ENCODE measurements at places on chromosomes 13 and 19.

- DNase-seq: no peak
These were observed 148.1 kb downstream of the VWA8 start for GRCh38 chr13:41812851-41813250.

DNA sequence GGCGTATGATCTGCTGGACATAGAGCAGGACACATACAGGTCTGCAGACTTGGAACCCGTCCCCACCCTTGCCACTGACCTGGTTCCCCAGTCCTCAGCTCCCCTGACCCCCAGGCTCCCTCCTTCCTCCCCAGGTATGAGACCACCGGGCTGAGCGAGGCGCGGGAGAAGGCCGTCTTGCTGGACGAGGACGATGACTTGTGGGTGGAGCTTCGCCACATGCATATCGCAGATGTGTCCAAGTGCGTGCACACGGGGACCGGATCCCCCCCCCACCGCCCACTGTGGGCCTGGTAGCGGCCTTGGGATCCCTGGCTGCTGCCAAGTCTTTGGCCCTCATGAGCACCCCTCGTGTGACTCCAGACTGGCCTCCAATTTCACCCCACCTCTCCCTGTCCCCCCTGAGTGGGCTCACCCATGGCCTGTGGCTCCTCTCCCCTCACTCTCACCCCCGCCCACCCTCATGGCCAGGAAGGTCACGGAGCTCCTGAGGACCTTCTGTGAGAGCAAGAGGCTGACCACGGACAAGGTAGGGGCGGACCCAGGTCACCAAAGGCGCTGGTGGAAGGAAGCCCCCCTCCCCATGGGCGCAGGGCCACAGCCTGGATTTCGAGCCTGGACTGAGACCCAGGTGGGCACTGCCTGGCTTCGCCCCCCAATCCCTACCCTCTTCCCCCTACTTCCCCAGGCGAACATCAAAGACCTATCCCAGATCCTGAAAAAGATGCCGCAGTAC is 5.6 kb downstream of the STXBP2 start:
- no peak for DNase-seq

DNA sequence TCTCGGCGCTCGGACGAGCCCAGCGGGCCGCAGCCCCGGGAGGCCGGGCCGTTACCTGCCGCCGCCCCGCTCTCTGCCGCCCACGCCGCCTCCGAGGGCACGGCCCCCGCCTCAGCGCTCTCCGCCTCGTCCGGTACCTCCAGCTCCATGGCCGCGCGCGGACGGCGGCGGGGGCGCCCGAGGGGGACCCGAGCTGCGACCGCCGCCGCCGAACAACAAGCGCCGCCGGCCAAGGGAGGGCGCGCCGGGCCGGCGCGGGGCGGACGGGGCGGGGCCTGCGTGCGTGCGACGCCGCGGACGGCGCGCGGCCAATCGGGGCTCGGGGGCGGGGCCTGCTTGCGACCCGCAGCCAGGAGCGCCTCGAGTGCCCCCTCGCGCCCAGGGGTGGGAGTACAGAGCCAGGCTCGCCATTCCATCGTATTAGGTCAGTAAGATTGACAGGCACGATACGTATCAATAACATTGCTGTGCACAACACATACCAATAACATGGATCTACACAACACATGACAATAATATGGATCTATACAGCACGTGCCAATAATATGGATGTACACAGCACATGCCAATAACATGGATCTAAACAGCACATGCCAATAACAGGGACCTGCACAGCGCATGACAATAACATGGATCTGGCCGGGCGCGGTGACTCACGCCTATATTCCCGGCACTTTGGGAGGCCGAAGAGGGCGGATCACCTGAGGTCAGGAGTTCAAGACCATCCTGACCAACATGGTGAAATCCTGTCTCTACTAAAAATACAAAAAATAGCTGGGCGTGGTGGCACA is at the start of gene PIP5K1C:
PIP5K1C (minus strand) TSS at position 227 of the 791 bp plus-strand sequence; CDS start at position 149, 78 bp downstream.
- peak; percentile 36 for DNase-seq

- DNase-seq: no peak
These were observed 1158.0 kb upstream of the SPRY2 start for GRCh38 chr13:81498969-81499368.

GRCh38 chr13:90551253-90551652 is 796.2 kb upstream of the MIR17HG start:
- no peak for DNase-seq

DNA sequence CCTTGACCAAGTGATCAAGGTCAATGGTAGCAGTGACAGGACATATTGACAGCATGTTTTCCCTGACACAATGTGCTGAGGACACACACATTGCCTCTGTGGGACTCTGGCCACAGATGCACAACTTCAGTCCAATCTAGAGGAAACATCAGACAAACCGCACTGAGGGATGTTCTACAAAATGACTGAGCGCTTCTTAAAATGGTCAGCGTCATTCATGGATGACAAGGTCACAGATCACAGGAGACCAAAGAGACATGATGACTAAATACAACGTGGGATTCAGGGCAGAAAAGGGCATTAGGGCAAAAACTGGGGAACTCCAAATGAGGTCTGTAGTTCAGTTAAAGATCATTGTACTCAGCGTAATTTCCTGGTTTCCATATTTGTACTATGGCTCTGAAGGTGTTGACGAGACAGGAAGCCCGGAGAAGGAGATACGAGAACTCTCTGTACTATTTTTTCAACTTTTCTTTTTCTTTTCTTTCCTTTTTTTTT is 20.6 kb downstream of the PBX4 start:
- DNase-seq: no peak

DNA sequence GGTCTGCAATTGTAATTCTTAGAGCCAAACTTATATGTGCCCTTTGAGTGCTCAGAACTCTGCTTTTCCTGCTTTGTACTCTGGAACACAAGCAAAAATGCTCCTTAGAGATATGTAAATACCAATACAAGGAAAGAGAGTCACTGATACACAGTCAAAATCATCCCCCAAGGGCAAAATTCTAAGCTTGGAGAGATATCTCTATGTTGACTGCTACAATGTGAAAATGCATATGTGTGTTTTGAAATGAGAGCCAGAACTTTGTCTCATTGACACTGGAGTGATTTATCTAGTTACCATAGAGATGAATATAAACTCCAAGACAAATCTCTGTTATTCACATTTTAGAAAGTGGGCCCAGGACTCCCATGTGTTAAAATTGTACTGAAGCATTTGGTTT is 494.8 kb upstream of the SLITRK1 start:
- no peak for DNase-seq

DNA sequence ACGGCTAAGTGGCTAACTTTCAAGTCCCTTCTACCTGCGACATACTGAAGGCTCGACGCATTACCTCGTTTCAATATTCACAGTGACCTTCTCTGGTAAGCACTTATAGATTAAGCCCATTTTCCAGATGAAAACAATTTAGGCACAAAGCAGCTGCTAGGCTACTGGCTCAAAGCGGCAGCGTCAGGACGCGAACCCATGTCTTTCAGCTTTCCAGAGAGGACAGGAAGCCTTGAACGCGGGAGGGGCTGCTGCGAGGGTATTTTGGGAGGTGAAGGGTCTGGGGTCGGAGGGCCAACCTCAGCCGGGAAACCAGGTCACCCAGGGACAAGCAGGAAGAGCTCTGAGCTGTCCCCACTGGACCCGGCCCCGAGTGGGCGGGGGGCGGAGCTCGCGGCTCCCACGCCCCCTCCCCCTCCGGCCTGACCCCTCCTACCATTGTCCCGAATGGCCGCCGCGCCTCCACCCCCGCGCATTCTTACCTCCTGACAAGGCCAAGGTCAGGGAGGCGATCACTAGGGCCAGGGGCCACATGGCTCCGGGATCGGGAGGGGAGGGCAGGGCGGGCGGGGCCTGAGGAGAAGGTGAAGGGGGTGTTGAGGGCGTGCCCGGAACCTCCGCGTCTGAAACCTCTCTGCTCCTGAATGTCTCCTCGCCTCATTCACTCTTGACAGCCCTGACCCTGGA is at the start of gene KLK13:
KLK13 (minus strand) TSS at position 559 of the 687 bp plus-strand sequence; CDS start at position 534, 25 bp downstream.
- no peak for DNase-seq

GRCh38 chr13:83325125-83325853 is 557.0 kb downstream of the SLITRK1 start:
- DNase-seq: peak; percentile 47

DNA sequence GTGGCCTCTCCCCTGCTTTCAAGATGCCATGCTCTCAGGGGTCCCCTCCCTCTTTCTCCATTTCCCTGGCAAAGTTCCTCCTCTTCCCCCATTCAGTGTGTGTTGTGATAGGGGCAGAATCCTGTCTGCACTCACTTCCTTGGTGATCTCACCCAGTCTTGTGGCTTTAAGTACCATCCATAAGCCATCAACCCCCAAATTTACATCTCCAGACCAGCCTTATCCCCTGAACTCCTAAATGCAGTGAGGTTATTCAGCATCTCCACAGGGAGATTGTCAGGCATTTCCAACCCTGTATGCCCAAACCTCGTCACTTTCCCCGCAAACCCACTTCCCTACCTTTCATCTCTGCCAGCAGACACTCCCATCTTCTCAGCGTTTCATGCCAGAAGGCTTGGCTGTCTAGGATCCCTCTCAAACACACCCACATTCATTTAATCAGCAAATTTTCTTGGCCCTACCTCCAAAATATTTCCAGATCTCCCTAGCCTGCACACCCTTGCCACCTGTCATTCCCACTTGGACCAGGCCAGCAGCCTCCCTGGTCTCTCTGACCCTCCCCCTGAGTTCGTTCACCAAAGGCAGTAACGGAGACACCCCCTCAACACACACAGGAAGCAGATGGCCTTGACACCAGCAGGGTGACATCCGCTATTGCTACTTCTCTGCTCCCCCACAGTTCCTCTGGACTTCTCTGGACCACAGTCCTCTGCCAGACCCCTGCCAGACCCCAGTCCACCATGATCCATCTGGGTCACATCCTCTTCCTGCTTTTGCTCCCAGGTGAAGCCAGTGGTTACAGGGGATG is at the start of gene HCST:
HCST (plus strand) TSS at position 676 of the 808 bp plus-strand sequence; CDS start at position 741, 65 bp downstream.
- no peak for DNase-seq

- no peak for DNase-seq
These were observed 2.7 kb downstream of the EGLN2 start for GRCh38 chr19:40801426-40802299.

DNA sequence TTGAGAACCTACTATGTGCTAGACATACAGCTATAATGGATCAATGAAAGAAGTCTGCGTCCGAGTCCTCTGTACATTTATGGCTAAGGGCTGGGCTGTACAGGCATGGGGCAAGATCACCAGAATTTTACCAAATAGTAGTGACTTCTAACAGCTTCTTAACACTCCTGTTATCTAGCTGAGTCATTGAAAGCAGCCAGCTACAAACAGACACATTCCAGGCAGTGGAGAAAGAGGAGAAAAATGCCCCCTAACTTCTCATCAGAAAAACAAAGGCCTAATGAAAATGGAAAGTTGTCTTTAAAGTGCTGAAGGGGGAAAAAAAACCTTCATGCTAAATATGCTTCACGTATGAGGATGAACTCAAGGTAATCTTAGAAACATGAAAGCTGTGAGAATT is 14.3 kb upstream of the ZNF667 start:
- no peak for DNase-seq

DNA sequence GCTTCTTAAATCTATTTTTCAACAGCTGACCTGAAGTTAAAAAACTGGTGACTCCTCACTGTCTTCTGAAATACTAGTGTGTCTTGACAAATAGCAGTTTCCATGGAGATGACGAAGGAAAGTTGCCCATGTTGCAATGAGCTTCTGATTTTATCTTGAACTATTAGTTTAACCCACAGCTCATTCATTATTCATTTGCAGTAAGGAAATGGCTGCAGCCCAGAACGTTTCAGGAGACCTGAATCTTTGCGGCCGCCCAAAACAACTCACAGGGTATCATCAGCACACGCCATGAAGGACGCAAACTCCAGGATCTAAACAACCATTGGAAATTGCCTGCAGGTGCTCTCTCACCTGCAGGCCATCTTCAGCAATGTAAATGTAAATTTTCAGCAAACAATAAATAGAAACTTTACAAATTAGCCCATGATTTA is 142.5 kb downstream of the DCLK1 start:
- DNase-seq: no peak

- DNase-seq: no peak
These were observed 13.6 kb upstream of the GPI start for GRCh38 chr19:34351382-34351826.

- DNase-seq: no peak
These were observed 19.6 kb downstream of the GPR183 start for GRCh38 chr13:99287551-99287950.

DNA sequence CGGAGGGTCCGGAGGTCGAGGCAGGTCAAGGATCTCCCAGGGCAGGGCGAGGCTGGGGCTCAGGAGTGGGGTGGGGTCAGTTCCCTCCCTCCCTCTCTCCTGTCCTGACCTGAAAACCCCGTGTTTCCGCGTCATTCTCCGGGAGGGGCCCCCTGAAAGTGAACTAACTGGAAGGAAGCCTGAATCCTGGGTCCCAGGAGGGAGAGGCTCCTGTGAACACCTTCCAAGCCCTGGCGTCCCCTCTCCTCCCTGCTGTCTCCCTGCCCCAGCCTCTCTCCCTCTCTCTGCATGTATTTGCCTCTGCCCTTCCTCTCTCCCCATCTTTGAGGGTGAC is 741 bp upstream of the CADM4 start:
- DNase-seq: no peak

DNA sequence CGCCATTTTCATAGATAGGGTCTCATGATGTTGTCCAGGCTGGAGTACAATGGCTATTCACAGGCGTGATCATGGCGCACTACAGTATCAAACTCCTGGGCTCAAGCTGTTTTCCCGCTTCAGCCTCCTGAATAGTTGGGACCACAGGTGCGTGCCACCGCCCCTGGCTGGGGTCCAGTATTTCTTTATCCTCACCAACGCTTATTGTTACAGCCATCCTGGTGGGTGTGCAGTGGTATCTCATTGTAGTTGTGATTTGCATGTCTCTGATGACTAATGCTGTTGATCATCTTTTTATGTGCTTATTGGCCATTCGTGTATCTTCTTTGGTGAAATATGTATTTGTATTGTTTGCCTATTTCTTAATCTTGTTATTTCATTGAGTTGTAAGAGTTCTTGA is 49.0 kb downstream of the SIPA1L3 start:
- no peak for DNase-seq

- no peak for DNase-seq
These were observed 42.6 kb downstream of the ZNF527 start for GRCh38 chr19:37413313-37414084.

- no peak for DNase-seq
These were observed 728.4 kb downstream of the SLITRK1 start for GRCh38 chr13:83153848-83154247.

GRCh38 chr13:112455476-112456059 is 79.4 kb downstream of the SPACA7 start:
- no peak for DNase-seq

- peak; percentile 82 for DNase-seq
These were observed 420 bp downstream of the ECH1 start for GRCh38 chr19:38831142-38831605.

GRCh38 chr13:78239714-78240113 is 321.1 kb upstream of the EDNRB start:
- DNase-seq: no peak

GRCh38 chr13:25910243-25910642 is 141.6 kb downstream of the SHISA2 start:
- DNase-seq: no peak

Measured in AG04450 (cell line).